ENCODE measurements at places on chromosomes 3 and 15. TPM values are rescaled to one million over a fixed set of nuclear protein-coding genes. Genes with fewer than 3 reads are reported as not detected.

SERINC4 gene
- not detected for total RNA-seq

MRAS gene
- total RNA-seq, result 53.3 TPM

IL5RA gene
- 0.78 TPM for total RNA-seq

HAPLN3 gene
- total RNA-seq, result 8.7 TPM

TM4SF4 gene
- not detected for total RNA-seq

PLS1 gene
- total RNA-seq, result 3.1 TPM
